ENCODE measurements at places on chromosomes 2 and 18. TPM values are rescaled to one million over a fixed set of nuclear protein-coding genes. Genes with fewer than 3 reads are reported as not detected.

ALPG gene
- total RNA-seq: not detected

ZDBF2 gene
- total RNA-seq: 5.9 TPM

ALKAL2 gene
- total RNA-seq: not detected

VWC2L gene
- not detected for total RNA-seq

MEP1B gene
- total RNA-seq: not detected

BOLL gene
- total RNA-seq: not detected

LAMA3 gene
- 4.5 TPM for total RNA-seq

CTAGE1 gene
- not detected for total RNA-seq

STEAP3 gene
- total RNA-seq: 7.6 TPM

PAX8 gene
- 1.2 TPM for total RNA-seq

RESP18 gene
- not detected for total RNA-seq

SERPINB3 gene
- total RNA-seq: not detected

POTEJ gene
- total RNA-seq: not detected

B4GALT6 gene
- 43.0 TPM for total RNA-seq

C2orf72 gene
- total RNA-seq: 0.18 TPM

LAMA1 gene
- 0.13 TPM for total RNA-seq

RGPD4 gene
- total RNA-seq: not detected

TOGARAM2 gene
- total RNA-seq: not detected

SULT1C2 gene
- 0.05 TPM for total RNA-seq

GNLY gene
- total RNA-seq: not detected

PIEZO2 gene
- 42.3 TPM for total RNA-seq

CDH20 gene
- not detected for total RNA-seq

CCDC74A gene
- 71.9 TPM for total RNA-seq

TRPM8 gene
- total RNA-seq: not detected

LOXHD1 gene
- not detected for total RNA-seq

IL36B gene
- total RNA-seq: not detected

RSAD2 gene
- 0.87 TPM for total RNA-seq

REG1A gene
- 6.8 TPM for total RNA-seq

SCN9A gene
- 0.08 TPM for total RNA-seq

EEF1B2 gene
- total RNA-seq: 1,132 TPM

CYP26B1 gene
- not detected for total RNA-seq

SCYGR4 gene
- total RNA-seq: not detected

TDRD15 gene
- not detected for total RNA-seq

GGCX gene
- total RNA-seq: 24.6 TPM

MERTK gene
- total RNA-seq: 1.0 TPM

UNC80 gene
- total RNA-seq: not detected

BUB1 gene
- total RNA-seq: 77.1 TPM

SKA1 gene
- total RNA-seq: 25.6 TPM

FBXO41 gene
- 37.0 TPM for total RNA-seq
